Astrocyte (in vitro differentiated cells and primary cell): ENCODE measurements at places on chromosomes 1 and 21. TPM values are rescaled to one million over a fixed set of nuclear protein-coding genes. Genes with fewer than 3 reads are reported as not detected.

DNA sequence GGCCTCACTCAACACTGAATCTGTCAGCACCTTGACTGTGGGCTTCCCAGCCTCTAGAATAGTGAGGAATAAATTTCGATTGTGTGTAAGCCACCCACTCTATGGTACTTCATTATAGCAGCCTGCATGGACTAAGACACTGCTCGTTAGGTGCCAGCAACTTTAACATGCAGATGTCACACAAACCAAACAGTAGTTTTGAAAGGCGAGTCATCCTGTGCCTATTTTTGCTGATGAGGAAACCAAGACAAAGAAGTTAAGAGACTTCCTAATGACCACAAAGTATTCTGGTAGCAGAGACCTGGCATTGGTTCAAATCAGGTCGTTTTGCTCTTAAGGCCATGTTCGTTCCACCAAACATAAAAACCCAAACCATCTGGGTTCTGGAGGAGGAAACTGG is 42.9 kb downstream of the BATF3 start:
- no peak for DNase-seq

DNA sequence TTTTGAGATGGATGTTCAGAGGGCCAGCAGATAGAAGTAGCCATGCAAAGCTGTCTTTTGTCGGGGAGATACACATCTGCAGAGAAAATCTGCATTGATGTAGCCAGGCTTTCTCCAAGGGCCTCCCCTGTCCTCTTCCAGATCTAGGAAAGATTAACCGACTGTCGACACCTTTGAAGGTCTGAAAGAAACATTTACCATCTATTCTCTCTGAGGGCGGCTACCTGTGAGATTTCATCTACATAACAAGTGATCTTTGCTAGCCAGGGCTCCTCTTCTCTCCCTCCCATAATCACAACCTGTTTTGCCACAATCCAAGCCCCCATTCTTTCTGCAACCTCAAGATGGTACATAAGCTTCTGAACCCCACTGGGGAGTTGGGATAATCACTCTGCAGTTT is 193.6 kb downstream of the RGS7 start:
- no peak for DNase-seq

The AQP10 gene
- total RNA-seq: 0.17 TPM in 1 of 2 replicates, not detected in the other

The KCNE2 gene
- 0.27 TPM in 1 of 2 replicates, not detected in the other for total RNA-seq

DNA sequence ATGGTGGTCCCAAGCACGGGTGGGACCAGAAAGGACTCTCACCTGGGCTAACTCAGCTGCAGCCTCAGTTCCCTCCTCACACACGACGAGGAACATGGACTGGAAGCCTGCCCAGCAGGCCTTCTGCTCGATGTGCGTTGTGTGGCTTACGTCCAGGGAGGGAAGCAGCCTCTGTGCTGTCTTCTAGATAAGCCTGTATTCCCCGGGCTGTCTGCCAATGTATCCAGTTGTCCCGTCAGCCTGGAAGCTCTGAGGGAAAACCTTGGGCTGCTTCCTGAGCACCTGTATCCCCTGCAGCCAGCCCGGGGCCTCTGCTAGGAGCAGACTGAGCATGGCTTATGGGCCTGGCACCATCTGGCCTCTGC is 10.5 kb downstream of the PCSK9 start:
- DNase-seq: peak; percentile 50

DNA sequence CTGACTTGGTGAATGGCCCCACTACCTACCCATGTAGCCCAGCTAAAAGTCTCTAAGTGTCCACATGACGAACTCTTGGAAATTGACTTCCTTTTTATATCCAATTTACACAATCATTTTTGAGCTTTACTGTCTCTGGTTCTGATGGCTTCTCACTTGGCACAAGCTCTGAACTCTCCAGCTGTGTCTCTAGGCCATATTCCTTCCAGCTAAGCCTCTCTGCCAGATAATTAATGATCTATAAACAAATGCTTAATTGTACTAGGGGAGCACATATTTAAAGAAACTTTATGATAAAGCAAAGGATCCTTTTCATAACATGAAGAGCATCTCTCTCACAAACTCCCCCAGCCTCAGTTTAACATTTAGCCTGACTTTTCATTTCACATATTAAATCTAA is 16.3 kb upstream of the BEND5 start:
- no peak for DNase-seq
